ENCODE measurements at places on chromosomes 2 and 18. TPM values are rescaled to one million over a fixed set of nuclear protein-coding genes. Genes with fewer than 3 reads are reported as not detected.

- DNase-seq: no peak
These were observed 31.9 kb upstream of the FOSL2 start for GRCh38 chr2:28360718-28361293.

GRCh38 chr2:221109552-221109951 lies 462.6 kb downstream of the EPHA4 start:
- DNase-seq: no peak

DNA sequence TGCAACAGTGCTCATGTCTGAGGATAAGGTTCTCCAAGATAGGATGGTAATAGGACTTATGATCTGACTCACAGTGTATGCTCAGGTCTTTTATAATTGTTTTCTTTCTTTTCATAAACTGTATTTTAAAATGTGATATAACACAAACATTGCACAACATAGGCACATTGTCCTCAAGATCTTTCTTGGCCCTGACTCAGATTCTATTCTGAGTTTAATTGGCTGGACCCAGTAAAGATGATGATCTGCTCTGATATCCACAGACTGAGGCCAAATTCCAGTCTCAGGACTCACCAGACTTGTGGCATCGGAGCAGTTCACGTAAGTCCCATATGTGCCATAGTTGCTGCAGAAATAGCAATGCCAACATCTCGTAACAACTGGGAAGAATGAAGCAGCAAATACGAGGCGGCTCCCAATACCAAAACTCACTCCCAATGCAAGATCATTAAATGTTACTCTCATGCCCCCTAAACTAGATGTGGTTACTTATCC lies 448.9 kb upstream of the SLC14A2 start:
- no peak for DNase-seq

DNA sequence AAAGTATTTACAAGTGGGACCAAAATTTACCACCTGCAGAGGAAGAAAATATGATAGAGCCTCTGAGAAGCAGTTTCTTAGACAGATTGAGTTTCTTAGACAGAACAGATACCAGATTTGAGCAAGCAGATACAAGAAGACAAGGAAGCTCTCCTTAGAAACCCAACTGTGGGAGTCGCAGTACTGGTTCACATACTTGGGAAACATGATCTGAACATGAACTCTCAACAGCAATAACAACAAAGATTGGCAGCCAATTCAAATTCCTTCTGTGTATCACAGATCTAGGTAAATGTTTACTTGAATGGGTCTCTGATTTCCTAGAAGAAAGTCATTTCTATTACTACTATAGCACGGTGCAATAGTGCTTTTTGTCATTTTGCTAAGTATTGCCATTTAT lies 82.1 kb downstream of the OLA1 start:
- DNase-seq: no peak

GRCh38 chr2:164879901-164880535 lies 38.4 kb upstream of the COBLL1 start:
- no peak for DNase-seq

DNA sequence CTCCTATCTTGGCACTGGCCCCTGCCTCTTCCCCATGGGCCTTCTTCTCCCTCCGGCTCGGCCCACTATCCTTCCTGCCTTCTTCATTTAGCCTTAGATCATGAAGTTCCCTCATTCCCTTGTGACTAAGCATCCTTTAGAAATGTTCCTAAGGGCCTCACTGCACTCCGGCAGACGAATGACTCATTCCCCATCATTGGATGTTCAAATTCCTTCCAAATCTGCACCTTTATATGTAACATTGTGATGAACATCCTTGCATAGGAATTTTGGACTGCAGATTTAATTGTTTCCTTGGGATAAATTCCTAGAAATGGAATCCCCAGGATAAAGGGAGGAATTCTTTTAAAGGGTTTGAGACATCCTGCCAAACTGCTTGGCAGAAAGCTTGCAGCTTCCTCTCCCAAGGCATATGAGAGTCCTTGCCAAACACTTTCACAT lies 19.0 kb downstream of the CRACDL start:
- peak; percentile 88 for DNase-seq

DNA sequence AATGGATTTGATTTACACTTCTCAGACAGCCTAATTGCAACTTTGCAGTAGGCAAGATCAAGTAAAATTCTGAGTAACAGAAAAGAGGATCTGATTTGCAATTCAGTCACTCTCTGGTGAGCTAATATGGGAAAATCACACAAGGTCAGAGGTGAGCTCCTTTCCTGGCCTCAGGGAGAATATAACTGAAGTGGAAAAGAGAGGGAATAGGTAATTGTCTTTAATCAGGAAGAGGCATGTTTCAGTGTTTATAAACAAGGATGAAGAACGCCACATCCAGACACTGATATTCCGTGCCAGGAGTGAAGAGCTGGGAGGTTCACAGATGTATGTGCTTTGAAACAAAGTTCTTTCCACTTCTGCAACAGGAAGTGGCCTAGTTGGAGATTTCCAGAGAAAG lies 127.1 kb downstream of the ETAA1 start:
- DNase-seq: no peak

DNA sequence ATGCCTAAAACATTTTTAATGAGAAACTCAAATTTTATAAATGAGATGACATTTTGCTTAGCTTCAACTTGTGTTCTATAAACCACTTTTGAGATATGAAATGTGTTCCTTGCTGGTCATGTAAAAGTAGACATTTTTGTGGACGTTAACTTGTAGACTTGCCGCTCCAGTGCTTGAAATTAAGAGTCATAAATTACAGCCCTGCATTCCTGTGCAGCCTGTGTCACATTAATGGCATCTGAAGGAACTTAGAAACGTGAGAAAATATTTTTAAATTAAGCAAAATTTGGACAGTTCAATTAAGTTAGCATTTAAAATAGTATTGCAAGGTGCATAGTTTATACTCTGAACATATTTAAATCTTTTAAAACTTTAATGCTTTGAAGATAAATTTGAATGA lies 98.3 kb upstream of the LDLRAD4 start:
- no peak for DNase-seq

- no peak for DNase-seq
These were observed 13.9 kb downstream of the IWS1 start for GRCh38 chr2:127512362-127512761.

GRCh38 chr2:223900531-223900930 lies 44.6 kb downstream of the WDFY1 start:
- no peak for DNase-seq

DNA sequence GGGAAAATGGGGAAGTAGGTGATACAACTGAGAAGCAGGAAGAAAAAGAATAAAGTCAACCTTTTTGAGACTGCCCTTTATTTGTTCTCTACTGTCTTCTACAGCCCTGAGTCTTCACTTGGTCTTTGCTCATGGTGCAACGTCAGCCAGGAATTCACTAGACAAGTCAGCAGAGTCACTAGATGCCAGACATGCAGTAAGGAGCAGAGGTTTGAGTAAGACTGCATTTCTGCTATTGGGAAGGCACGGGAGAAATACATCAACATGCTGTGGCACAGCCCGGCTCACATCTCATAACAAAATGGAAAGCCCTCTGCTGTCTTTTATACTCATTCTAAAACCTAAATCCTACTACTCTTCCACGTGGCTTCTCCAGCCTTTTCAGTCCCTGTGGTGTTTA lies 67.1 kb downstream of the PRELID3A start:
- DNase-seq: no peak

GRCh38 chr2:117068371-117068770 lies 746.1 kb upstream of the DDX18 start:
- no peak for DNase-seq

- DNase-seq: no peak
These were observed 762.2 kb upstream of the GCFC2 start for GRCh38 chr2:76472946-76473345.

DNA sequence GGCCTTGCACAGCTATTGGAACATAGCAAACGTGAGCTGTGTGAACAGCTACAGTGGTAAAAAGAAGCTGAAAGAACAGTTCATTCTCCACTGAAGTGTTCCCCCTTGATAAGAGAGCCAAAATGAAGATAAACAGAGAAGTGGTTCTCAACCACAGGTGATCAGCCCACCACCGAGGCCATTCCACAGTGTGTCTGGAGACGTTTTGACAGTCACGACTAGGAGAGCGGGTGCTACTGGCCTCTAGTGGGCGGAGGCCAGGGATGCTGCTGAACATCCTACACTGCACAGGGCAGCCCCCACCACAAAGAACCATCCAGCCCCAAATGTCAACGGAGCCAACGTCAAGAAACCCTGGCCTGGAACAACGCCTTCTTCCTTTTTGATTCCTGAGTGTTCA lies 38.4 kb downstream of the ADCY3 start:
- DNase-seq: no peak

DNA sequence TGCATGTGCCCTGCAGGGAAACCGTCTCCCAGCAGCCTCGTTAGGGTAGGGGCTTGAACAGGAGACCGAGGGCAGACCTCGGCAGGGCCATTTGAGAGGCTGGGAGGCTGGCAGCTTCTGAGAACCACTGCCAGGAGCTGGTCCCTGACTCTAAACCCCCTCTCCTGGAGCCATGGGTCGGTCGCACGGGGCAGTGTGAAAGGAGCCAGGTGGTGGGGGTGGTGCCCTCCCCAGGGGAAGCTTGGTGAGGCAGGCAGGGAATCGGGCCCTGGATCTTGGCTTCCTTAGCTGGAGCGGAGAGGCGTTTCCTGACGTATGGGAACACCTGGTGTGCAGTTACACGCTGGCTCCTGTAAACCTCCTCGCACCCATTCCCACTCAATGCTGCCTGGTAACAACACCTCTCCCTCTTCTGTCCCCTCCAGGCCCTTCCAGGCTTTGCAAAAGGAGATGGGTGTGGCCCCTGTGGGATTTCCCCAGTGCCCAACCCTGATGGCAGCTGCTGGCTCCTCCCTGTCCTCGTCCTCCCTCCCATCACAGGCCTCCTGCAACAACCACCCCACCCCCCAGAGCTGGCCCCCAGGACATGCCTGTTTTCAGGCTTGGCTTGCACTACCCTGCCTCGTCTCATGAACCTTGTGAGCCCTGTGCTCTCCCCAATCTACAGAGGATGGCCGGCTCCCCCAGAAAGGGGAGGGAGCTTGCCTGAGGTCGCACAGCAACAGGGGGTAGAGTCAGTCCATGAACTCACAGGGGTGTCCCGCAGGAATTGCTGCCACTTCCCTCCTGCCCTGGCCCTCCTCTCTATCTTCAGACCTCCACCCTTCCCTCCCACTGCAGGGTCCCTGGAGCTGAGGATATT lies 24.4 kb downstream of the ADRA2B start:
- DNase-seq: no peak

GRCh38 chr2:100301881-100302584 lies 20.3 kb downstream of the LONRF2 start:
- no peak for DNase-seq

DNA sequence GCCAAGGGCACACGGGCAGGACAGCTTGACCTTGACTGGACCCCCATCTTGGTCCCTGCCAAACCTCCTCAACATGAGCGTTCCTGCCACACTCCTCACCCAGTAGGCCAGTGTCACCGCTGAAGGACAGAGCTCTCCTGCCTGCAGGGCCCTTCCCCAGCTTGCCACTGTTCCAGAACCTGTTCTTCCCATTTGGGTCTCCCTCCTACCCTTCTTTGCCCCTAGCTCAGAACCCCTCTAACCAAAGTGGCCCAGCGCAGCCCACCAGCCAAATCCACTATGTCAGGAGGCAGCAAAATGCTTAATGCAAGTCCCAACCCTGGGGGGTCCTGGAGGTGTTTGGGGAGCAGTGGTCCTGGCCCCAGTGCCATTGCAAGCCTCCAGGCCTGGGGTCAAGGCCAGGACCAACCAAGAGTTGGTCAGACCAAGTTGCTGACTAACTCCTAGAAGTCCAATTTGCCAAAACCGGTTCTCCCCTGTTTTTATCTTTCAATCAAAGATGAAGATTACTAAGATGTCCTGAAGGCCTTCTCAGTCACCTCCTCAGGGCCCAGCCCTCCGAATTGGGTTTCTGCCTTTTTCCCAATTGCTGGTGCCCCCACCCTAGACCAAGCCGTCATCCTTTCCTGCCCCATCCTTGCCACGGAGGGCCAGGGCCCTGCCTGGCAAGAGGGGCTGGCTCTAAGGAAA lies 4.5 kb upstream of the ASPRV1 start:
- no peak for DNase-seq

- peak; percentile 48 for DNase-seq
These were observed 140.1 kb downstream of the PTGR3 start for GRCh38 chr18:75068682-75069435.

DNA sequence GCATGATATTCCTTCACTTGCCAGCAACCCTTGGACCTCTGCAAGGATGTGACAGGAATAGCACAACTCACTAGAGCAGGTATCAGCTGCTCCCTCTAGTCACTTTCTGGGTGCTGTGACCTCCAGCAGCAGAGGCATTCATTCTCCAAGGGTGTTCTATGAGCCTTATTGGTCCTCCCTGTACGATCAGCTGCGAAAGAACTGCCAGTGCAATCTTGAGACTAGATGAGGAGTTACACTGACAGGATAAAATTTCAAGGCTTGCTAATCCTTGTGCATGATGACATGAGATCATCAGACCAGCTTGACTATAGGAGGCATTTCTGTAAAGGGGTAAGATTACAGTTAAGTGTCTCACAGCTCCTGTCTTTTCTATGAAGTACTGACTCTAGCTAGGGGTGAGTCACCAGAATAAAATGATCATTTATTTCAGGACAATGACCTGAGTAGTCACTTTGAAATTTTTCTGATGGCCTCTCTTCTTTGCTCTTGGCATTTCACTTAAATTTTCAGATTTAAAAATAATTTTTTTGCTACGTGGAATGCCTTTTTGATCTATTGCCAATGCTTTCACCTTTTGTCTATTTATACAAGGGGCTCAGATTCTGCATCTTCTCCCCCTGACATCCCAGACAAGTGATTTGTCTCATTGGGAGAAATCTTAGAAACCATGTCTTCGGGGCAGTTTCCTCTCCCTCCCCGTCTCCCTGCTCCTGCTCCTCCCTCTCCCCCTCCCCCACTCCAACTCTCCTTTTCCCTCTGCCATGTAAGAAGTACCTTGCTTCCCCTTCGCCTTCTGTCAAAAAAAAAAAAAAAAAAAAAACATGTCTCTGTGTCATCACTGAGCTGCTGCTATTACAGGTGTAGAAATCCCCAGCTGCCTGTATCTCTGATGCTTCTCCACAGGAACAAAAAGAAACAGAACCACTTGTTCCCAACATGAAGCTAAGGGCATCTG lies 49.2 kb upstream of the FRZB start:
- DNase-seq: no peak

DNA sequence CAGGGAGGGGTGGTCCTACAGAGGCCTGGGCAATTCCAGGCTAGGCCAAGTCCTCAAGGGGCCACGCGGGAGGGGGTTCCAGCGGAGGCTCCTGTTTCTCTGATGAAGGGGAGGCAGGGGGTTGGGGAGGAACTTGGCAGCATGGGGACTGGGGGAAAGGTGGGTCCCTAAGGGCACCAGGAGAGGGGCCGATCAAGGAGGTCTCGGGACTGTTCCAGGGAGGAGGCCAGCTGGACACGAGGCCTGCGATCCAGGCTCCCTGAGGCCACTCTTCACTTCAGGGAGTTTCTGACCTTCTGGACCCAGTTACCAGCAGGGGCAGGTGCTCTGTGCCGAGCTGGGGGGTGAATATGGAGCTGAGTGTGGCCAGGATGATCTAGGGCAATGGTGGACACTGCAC lies 71.5 kb downstream of the ASB1 start:
- no peak for DNase-seq

Gene TMEM247
- not detected for total RNA-seq

Gene FN1
- total RNA-seq: 8,511 TPM
